ENCODE measurements at places on chromosomes 11 and 22.

GRCh38 chr22:29302402-29302680, 4.1 kb upstream of the GAS2L1 start:
- DNase-seq = no peak

DNA sequence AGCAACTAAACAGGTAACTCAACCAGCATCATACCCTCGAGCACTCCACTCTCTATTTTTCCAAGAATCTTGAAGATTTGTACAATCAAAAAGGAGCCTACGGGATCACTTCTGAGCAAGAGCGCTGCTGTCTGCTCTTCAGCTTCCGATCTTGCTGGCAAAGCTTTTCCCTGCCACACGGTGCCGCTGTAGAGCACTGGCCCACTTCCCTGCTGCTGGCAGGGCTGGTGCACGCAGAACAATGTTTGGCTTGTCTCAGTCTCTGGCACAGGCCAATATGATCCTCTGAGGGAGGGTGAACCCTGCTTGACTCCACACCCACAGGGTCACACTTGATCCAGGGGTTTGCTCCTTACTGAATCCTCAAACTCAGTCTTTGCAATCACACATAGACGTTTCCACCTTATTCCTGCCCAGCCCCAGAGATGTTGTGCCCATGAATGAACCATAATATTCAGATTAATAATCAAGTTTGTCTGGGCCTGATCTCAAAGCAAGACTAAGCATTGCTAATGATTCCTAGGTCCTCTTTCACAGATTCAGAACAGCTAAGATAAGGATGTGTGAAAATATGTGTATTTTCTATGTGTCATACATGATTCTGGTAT, 536.6 kb downstream of the SOX6 start:
- DNase-seq = peak; percentile 14

- no peak for DNase-seq
Measured at GRCh38 chr11:1121813-1122663, 35.7 kb upstream of the MUC5AC start.

GRCh38 chr11:92861634-92862033, 107.8 kb upstream of the MTNR1B start:
- DNase-seq = no peak

GRCh38 chr11:3134651-3135480, 30.2 kb downstream of the OSBPL5 start:
- no peak for DNase-seq

- no peak for DNase-seq
Measured at GRCh38 chr11:19789835-19790710, 77.4 kb downstream of the NAV2 start.

DNA sequence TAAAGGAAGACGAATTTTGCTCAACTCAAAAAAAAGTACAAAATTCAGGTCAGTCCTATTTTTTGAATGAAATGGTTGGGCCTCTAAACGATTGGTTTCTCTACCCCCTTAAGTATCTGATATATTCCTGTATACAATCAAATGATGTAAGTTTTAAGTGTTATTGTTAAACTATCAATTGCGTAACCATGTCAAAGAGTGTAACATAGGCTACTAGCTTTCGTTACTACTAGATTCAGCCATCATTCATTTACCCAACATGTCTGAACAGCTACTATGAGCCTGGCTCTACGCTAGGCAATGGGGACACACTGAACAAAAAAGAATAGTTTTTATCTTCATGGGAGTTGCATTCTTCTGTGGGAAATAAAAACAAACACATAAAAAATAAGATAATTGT, 3.3 kb downstream of the RAB6A start:
- DNase-seq = no peak

GRCh38 chr11:13261591-13262061, 16.0 kb upstream of the BMAL1 start:
- no peak for DNase-seq

GRCh38 chr11:129703846-129704245, 111.8 kb upstream of the TMEM45B start:
- no peak for DNase-seq

- no peak for DNase-seq
Measured at GRCh38 chr11:95593111-95593510, 196.5 kb downstream of the FAM76B start.

GRCh38 chr11:15217416-15217815, 102.7 kb downstream of the INSC start:
- DNase-seq = no peak

DNA sequence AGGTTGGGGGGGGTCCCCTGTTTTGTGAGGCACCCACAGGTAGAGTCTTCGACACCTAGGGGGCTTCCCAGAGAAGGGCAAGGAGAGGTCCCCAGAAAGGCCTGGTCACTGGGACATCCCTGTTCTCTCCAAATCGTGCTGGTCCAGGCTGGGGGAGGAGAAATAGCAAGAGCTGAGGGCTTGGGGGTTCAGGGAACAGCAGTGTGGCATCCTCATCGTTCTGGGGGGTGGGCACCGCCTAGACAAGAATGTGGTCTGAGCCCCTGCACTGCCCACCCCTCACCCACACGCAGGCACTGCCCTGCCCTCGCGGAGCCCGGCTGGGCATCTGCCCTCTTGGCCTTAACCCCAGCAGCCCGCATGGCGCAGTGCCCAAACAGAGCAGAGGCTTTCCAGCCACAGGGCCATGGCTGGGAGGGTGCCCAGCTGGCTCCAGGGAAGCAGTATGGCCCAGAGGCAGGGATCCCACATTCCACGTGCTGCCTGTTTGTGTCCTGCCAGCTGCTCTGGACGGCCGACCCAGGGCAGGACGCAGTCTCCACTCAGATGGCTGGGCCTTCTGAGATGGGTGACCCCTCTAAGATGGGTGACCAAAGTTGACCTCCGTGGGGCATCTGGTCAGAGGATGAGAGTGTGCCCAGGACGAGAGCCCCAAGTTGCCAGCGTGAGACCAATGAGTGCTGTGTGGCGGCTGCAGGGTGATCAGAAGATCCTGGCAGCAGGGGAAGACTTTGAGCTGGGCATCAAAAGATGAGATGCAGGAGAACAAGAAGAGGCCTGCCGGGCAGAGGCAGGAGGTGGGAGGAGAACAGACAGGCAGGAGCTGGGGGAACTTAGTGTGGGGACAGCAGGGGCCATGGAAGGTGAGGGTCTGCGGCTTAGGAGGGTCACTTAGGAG, 14.4 kb downstream of the SCARF2 start:
- DNase-seq = no peak

DNA sequence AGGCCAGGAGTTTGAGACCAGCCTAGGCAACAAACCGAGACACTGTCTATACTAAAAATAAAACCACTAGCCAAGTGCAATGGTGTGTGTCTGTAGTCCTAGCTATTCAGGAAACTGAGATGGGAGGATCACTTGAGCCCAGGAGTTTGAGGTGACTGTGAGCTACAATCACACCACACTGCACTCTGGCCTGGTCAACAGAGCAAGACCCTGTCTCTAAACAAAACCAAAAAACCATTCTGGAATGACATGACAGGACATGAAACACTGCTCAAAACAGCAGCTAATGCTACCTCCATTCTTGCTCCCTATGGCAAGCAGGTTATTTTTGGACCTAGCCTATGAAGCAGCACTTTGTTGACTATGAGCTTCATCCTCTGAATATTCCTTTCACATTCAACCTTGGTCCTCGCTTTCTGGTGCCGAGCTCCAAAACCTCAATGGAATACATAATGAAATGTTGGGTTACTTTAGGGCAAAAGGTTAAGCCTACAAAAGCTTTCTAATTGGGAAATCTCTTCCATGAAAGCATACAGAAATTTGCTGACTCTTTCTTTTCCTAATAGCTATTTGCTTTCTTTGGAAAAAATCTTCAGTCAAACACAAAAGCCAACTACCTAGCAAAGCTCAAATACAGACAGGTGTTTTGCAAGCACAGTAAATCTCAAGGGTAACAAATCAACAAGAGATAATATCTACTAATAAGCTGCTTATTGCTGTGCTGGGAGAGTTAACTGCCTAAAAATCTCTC, 21.1 kb downstream of the SIK3 start:
- no peak for DNase-seq

DNA sequence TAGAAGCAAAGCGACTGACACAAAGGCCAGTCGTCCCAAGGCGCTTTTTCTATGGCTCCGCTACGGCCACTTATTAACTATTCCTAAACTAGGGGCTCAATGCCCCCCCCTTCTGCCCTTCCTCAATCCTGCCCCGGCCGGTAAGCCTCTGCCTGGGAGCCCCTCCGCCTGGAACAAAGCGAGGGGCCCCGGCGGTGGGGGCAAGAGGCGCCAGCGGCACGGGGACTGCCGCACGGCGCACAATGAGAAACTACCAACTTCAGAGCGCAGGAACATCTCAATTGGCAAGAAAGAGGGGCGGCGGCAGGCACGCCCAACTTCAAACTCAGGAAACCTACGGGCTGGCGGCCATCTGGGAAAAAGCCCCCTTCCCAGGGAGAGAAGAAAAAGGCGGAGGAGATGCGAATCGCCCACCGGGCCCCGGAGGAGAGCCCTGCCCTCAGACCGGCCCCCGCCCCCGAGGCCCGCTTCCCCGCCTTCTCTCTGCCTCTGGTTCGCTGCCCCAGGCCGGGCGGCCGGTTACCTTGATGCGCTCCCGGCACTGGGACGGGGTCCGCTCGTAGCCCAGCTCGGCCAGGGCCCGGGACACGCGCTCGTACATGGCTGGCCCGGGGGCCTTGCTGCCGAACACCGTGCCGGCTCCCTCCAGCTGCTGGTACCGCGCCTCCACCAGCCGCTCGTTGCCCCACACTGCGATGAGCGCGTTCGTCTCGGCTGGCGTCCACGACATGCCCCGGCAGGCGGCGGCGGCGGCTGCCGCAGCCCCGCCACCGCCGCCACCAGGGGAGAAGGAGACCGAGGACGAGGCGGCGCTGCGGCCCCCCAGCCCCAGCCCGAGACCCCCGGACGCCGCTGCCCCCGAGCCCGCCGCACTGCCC, 619 bp downstream of the MSANTD2 start:
- DNase-seq = peak; percentile 51

DNA sequence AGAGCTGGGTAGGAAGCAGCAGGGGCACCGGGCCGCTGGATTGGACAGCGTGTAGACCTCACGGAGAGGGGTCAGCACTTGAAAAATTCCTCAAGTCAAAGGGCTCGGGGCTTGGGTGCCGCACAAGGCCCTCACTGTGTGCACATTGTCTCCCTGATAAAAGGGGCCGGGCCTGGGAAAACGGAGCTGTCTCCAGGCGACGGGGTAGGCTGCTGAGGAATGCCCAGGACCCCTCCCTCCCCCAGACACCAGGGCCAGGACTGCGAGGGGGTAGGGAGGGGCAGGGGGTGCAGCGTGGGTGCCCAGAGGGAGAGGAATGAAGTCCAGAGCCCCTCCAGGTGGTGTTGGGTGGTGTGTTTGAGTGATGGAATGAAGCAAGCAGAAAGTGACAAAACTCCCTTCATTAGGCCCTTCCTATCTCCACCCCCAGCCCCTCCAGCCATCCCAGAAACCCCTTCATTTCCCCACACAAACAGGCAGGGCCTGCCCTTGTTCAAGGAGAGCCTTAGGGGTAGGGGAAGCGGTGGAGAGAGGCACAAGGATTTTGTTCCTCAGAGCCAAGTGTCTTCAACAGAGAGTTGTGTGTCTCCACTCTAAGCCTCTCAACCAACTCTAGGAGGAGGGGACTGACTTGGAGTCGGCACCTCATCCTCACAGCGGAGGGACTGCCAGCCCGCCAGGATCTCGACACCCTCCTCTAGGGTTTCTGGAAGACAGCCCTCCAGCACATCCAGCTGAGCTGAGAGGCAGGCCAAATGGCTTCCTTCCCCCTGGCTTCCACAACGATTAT, 63.9 kb downstream of the SYN3 start:
- DNase-seq = no peak

DNA sequence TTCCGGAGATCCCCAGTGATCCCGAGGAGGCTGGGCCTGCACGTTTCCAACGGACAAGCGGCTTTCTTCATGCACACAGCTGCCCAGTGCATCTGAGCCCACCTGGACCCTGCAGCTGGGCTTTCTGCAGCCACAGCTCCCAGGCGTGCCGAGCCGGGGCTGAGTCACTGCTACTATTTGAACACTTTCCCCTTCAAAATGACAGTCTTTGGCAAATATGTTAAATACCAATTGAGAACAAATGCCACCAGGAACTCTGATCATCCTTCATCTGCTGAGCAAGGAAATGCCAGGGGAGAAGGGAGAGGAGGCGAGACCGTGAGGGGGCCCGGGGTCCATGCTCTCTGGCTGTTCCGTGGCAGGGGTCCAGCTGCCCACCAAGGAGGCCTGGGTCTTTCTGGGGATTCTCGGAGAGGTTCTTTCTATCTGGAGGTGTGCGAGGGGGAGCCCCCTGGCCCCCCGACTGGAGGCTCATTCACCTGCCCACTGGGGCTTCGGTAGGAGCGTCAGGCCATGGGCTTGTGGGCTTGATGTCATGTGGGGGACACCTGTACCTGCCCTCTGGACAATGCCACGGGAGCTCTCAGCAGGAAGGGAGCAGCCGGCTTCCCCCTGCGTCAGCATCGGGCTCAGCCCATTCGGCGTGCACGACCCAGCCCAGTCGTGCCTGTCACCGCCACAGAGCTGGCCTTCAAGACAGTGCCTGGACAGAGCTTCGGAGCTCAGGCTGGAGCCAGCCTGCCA, 159.6 kb downstream of the CTTN start:
- DNase-seq = no peak

- DNase-seq = no peak
Measured at GRCh38 chr11:94746721-94747120, 21.4 kb upstream of the AMOTL1 start.

DNA sequence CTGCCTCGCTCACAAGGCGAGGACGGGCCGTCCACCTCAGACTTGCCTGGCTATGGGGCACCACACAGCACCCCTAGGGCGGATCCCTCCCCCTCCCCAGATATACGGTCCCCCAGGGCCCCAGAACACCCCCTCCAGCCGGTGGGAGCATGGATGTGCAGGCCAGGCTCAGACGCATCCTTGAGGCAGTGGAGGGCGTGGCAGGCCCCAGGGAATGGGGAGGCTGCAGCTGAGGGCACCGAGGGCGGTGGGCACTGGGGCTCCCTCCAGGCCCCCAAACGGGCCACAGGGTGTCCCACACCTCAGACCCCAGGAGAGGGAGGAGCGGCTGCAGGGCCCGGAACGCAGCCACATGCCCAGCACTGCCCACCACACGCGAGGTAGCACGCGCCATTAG, 12.1 kb downstream of the TTLL8 start:
- DNase-seq = no peak

DNA sequence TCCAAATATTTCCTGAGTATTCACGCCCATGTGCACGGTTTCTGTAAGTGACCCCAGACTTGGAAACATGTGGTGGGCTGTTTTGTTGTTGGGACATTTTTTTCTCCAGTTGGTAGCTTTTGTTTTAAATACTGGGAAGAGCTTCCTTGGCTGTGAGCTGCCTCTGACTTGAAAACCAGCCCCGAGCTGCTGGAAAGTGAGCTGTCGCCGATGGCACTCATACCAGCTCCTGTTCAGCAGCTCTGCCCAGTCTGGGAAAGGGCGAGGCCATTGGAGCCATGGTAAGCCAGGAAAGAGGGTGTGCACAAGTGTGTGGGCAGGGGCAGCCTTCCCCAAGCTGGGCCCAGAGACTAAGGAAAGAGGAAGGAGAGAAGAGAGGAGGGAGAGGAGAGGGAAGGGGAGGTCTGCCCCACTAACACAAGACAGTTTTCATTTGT, 3.2 kb upstream of the FLI1 start:
- DNase-seq = no peak

DNA sequence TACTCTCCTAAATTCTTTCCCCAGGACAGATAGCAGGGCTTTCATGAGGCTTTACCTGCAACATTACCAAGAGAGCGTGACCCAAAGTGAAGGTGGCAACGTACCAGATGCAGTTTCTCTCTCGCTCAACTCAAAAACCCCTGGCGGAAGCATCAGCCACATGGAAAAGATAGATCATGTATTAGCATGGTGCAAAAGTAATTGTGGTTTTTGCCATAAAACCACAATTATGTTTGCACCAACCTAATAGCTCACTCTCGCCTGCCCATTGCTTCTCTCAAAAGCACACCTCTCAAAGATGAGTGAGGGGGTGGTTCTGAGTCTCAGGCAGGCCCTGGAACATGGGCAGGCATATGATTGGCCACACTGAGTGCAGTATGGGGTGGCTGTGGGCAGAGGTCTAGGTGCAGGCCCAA, 7.0 kb downstream of the MS4A6A start:
- DNase-seq = no peak
